Activated B cell treated with CpG ODN at 0.5 μM for 24 hours (primary cell): ENCODE measurements at places on chromosomes 6 and 20.

GRCh38 chr6:49202924-49203536 is 260.0 kb downstream of the MMUT start:
- no peak for DNase-seq

DNA sequence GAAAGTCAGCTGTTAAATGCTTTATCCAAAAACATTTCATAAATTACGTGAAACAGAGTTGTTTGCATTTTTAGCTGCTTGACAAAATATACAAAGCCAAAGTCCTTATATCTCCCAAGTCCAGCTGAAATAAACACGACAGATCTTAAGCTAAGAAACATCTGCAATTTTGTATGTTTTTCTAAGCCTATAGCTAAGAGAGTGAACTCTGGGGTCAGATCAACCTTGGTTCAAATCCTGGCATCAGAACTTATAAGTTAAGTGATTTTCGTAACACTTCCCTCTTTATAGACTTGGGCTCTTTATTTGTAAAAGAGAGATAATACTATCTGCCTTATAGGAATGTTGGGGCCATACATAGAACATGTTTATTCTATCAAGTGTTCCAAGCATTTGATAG is 176.7 kb downstream of the PTPRK start:
- DNase-seq = no peak

- DNase-seq = no peak
These were observed 803 bp upstream of the ADGRG6 start for GRCh38 chr6:142300758-142301650.

DNA sequence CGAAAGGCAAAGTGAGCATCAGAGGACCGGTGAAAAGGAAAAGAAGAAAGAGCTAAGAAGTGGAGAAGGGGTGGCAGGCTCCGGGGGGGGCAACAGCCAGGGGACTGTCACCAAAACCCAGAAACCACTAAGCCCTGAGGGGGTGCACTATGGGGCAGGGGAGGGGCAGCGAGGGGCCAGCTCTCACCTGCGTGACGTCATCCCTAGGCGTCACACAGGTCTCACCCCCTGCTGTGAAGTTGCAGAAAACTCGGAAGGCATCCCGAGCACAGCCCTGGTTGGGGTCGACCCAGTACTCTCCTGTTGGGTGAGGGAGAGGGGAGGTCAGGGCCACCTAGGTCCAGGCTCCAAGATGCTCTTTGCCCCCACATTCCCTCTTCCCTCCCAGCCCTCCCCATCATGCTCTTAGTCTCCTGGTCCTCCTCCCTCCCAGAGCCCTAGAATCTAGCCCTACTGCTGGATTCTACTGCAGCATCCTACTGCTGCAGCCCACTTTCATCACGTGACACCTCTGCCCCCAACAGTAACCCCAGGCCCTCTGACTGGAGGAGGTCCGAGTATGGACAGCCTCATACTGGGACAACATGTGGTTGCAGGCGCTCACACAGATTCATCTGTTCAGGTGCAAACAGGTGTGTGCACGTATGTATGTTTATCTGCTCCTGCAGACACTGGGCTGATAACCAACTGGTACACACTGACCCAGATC is 27.4 kb downstream of the COL11A2 start:
- DNase-seq = no peak

- DNase-seq = no peak
These were observed 30.5 kb downstream of the FAM8A1 start for GRCh38 chr6:17630511-17631073.

DNA sequence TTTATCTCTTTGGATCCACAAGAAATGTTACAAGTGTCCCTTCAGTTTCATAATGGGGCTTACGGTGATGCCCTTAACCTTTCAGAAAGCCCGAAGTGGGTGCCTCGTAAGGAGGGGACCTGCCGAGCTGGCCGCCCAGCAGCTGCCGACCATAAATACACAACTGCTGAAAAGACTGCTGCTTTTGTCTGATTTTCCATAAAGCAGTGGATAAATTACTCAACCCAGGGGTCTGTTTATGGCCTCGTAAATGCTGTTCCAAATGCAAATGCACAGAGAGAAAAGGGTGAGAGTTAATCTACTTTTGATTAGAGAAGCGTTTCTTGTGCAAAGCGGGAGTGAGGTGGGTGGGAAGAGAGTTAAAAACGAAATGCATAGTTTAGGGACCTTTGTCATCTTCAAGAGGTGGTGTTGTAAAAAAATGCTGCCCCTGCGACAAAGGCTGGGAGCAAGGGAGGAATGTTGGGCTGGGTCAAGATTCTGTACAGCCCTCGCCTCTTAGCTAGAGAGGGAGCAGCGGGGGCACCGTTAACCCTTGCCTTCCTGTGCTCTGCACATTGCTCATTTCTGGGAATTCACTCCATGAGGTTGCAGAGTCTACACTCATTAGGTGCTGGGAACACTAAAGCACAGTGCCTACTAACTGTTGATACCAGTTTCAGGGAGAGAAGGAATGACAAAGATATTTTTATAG is 112.0 kb upstream of the MTHFD1L start:
- DNase-seq = no peak

GRCh38 chr6:154792761-154793160 is 59.5 kb downstream of the SCAF8 start:
- no peak for DNase-seq

DNA sequence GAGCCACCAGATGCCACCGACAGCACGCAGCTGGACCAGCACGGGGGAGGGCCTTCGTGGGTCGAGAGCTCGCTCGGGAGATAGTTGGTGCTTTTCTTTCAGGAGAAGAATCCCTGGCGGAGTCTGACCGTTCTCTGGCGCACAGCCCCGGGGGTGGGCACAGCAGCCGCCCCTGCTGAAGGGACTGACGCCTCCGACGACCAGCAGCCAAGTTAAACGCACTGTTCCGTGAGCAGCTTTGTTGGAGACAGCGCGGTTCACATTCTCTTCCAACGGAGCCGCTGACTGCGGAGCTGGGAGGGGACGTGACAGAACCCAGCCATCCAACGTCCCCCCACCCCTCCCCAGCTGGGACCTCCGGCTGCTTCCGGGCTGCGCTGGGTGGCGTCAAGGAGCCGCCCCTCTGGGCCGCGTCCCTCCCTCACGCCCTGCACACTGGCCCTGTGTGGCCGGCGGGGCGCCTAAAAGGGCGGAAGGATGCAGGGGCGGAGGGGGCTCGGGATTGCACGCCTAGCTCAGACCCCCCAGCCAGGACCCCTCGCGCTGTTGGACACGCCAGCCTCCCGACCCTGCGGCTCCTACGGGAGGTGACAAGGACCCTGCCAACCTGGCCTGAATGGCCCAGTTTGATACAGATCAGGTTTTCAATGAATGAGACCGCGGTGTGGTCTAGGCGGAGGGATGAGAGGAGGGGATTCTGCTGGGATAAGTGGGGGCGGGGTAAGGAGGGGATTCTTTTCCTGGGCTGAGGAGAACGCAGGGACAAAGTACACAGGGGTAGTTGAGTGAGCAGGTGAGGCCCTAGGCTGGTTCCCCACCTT is 36.4 kb upstream of the KHDC1 start:
- DNase-seq = no peak

DNA sequence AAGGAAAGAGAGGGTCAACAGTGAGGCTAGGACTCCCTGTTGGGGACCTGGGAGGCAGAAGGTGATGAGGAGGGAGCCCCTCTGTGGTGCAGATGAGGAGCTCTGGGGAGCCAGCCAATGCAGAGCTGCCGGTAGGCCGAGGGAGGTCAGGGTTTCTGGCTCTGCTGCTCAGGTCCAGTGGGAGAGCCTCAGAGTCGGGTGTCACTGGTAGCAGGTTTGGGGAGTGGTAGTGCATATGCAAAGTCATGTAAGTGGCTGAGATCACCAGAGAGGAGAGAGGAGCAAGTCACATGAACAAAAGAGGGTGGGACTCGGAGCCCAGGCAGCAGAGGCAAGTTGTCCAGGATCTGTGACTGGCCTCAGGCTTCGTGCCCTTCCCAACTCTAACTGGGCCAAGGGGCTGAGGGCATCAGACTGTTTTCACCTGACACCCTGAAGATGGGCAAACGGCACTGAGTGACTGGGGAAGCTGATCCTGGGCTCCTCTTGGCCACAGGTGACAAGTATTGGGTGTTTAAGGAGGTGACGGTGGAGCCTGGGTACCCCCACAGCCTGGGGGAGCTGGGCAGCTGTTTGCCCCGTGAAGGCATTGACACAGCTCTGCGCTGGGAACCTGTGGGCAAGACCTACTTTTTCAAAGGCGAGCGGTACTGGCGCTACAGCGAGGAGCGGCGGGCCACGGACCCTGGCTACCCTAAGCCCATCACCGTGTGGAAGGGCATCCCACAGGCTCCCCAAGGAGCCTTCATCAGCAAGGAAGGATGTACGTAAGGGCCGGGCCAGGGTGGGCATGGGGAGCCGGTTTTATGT is 6.6 kb downstream of the MMP24OS start:
- DNase-seq = no peak

DNA sequence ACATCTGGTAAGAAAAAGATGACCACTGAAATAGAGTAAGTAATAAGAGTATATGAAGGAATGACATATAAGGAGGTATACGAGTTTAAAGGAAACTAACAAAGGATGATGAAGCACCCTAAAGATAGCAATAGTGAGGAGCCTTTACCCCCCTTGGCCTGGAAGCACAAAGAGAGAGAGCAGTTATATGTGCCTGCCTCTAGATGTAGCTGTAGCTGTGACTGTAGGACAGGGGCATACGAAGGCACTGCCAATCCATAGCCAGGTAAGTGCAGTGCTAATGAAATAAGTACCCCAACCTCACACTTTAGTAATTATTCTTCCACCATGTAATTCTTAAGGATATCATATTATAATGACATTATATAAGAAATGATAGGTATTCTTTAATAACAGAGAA is 90.1 kb upstream of the FKBP1C start:
- no peak for DNase-seq

DNA sequence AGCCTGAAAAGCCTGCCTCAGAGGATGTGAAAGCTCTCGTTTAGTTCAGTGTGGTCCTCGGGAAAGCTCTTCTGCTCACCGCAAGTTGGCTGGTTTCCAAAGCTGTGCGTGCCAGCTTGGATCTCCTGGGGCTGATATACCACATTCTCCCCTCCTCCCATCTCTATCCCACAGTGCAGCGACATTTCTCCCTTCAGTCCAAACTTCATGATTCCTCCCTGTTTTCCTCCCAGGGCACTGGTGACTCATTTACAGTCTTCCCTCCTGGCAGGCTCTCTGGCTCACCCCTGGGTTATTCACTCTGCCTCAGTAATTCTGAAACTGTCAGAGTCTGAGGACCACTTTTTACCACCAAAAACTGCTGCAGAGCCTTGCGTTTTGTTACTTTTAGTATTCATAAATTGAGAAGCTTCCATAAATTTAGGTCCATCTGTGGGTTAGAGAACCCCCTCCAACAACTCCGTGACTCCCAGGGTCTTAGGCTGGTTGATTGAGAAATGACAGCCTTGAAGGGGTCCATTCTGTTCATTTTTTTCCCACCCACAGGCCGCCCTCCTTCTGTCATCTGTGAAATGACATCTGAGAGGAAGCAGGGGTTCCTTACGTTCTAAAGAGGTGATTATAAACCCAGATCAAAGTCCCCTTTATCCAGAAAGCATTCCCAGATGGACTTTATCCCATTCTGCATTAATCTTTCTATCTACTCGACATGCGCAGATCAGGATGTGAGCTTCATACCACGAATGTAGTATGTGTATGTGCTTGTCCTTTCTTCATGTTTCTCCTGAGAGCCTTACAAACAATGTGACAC is 6.1 kb downstream of the TRIM10 start:
- no peak for DNase-seq

GRCh38 chr20:23125159-23125558 is 39.0 kb upstream of the CD93 start:
- no peak for DNase-seq

GRCh38 chr6:100891079-100891478 is 9.9 kb upstream of the ASCC3 start:
- DNase-seq = no peak

DNA sequence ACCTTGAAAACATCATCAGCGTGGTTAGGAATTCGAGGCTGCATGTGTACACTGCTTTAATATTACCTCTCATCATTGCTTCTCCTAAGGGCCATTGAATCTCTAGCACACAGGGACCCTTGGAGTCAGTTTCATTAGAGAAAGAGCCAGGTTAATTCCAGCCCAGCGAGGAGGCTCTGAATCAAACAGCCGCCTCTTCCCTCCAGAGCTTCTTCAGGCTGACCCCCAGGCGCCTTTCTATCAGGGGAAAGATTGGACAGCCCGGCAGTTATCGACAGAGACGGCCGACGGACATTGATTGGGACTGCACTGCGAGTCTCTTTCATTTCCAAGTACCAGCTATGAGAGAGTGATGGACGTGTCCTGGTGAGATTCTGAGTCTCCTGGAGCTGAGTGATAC is 159.2 kb downstream of the ANKRD60 start:
- DNase-seq = no peak

GRCh38 chr6:155832596-155832995 is 377.0 kb upstream of the NOX3 start:
- no peak for DNase-seq

DNA sequence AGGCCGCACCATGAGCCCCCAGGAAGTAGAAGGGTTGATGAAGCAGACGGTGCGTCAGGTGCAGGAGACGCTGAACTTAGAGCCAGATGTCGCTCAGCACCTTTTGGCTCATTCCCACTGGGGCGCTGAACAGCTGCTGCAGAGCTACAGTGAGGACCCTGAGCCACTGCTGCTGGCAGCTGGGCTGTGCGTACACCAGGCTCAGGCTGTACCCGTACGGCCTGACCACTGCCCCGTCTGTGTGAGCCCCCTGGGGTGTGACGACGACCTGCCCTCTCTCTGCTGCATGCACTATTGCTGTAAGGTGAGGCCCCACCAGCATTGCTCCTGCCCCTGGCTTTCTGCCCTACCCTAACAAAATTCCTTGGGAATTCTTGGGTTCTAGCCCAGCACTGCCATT is 13.1 kb downstream of the DNPH1 start:
- no peak for DNase-seq
